ENCODE measurements at places on chromosomes 12 and 14. TPM values are rescaled to one million over a fixed set of nuclear protein-coding genes. Genes with fewer than 3 reads are reported as not detected.

GRCh38 chr14:24895243-24895583, 154.7 kb downstream of the STXBP6 start:
- DNase-seq, result no peak

Gene CFAP251
- total RNA-seq, result 1.7 TPM

Gene SLC35F4
- total RNA-seq, result not detected

Gene P2RX2
- not detected for total RNA-seq

DNA sequence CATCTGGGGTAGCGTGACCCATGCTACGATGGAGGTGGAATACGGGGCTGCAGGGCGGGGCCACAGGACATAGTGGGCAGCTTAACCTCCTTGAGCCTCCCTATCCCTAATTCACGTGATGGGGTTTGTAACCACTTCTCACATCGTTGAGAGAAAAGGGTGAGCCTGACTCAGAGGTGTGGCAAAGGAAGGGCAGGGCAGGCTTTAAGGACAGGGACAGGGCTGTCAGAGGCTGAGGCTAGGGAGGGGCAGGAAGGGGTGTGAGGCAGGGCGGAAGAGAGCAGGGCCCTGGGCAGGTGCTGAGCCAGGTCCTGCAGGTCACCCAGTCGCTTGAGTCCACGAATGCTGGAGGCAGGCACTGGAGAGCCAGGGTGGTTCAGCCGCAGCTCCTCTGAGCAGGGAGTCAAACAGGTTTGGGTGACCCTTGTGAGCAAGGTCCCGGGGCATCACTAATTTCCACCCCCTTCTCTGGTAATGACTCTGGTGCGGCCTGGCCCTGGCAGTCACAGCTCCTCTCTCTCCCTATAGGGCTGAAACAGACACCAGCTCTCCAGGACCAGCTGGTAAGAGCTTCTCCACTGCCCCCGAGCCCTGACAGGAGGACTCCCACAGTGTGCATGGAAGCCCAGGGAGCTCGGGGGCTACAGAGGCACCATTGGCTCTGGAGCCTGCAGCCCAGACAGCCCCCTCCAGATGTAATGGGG, 7.5 kb upstream of the AQP2 start:
- DNase-seq, result no peak

DNA sequence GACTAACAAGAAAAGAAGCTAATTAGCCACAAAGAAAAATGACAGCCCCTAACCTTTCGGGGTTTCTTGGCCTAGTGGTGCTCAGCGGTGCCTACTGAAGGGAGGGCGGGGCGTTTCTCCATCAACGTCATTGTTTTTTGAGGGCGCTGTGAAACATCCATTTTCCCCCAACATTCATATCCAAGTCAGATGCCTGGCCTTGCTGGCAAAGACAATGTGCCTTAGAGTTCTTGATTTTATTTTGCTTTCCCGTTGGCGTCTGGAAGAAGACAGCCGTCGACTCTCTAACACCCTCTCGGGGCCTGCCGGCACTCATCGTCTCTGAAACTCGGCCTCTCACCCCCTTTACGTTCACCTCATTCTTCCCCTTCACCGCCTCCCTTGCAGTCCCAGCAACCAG, 154.5 kb downstream of the PHETA1 start:
- DNase-seq, result no peak

DNA sequence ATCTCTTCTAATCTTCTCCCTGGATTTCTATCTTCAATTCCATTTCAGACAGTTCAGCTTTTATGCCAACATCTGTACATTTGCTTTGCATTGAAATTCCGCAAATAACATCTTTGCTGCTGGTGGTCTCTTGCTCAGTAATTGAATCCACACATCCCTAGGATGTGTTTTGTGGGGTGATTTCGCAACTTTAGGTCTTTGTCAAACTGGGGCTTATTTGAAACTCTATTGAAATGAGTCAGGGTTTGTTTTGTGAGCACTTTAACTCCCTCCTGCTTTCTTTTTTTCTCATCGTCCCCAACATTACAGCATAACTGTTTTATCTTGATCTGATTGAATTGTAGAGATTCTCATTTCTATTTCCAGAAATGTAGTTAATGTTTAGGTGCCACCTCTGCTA, 404.3 kb downstream of the NPAS3 start:
- no peak for DNase-seq

GRCh38 chr14:101495827-101496775, 65.2 kb upstream of the DIO3 start:
- DNase-seq, result no peak

Gene SSTR1
- 1.2 TPM for total RNA-seq

DNA sequence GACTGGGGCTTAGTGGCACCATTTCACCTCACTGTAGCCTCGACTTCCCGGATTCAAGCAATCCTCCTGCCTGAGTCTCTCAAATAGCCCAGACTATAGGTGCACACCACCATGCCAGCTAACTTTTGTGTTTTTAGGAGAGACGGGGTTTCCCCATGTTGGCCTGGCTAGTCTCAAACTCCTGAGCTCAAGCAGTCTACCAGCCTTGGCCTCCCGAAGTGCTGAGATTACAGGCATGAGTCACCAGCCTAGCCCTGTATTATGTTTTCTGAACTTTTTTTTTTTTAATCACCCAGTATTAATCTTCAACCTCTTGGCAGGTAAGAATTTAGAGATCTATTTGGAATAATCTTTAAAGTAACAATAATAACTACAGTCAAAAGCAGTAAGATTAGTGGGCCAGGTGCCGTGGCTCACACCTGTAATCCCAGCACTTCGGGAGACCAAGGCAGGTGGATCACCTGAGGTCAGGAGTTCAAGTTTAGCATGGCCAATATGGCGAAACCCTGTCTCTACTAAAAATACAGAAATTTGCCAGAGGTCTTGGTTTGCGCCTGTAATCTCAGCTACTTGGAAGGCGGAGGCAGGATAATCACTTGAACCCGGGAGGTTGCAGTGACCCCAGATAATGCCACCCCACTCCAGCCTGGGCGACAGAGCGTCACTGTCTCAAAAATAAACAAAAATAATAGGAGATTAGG, 8.6 kb downstream of the NANOG start:
- no peak for DNase-seq

Gene CCDC196
- not detected for total RNA-seq

DNA sequence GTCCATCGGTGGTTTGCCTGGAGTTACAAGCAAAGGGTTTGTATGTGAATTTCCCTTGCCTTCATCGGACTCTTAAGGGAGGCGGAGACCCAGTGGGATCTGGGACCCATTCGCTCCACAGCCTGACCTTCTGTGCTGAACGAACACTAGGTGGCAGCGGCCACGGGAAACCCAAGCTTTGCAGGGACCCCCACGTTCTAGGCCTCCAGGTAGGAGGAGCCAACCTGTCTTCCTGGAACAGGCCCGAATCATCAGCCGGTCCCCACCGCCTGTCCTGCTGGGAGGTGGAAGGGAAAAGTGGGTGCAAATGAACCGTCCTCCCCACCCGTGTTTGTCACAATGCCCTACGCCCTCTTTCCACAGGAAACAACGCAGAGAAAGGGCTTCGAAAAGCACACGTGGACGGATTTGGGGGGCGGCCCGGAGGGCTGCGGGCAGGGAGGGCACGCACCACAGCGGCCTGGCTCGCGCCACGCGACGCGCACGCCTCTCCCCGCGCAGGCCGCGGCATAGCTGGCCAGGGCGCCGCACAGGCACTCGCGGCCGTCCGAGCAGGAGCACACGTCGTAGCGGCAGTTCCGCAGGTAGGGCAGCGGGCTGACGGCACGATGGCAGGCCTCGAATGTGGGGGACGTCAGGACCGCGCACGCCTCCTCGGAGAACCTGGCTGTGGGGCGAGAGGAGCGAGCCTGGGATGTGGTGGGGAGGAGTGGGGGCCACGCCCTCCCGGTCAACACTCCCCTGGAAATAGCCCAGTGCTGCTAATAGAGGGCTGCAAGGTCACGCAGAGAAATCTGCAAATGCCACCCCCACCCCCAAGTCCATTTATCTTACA, 67.8 kb downstream of the VWF start:
- no peak for DNase-seq

- no peak for DNase-seq
Observed at GRCh38 chr14:68104518-68104917, 284.9 kb downstream of the RAD51B start.

GRCh38 chr12:3263282-3263681, 186.1 kb downstream of the TSPAN9 start:
- no peak for DNase-seq

Gene TDRD9
- total RNA-seq, result 0.92 TPM

DNA sequence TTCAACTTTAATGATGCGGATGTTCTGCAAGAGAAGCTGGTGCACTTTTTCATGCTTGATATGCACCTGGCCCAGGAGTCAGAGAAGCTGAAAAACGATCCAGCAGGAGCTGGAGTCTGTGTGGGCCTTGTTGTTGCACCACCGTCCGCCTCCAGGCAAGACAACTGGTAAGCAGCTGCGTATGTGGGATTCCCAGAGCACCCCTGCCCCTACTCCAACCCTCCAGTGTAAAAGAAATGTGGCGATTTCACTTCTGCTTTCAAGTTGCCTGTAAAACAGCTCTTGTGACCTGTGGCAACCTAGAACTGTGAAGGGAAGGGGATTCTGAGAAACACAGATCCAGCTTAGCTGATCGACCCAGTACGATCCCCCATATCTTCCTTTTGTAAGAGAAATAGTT, 154.1 kb upstream of the PELI2 start:
- no peak for DNase-seq

- no peak for DNase-seq
Observed at GRCh38 chr12:28611449-28611848, 421.2 kb downstream of the CCDC91 start.

Gene ADCY6
- 40.6 TPM for total RNA-seq

Gene PRDM4
- total RNA-seq, result 22.2 TPM

Gene HNF1A
- not detected for total RNA-seq

- DNase-seq, result no peak
Observed at GRCh38 chr12:46267825-46268582, 839 bp downstream of the SLC38A1 start.

Gene KCNA5
- total RNA-seq, result not detected

- no peak for DNase-seq
Observed at GRCh38 chr12:62256408-62257096, 3.7 kb upstream of the USP15 start.

Gene LTBP2
- 122 TPM for total RNA-seq

DNA sequence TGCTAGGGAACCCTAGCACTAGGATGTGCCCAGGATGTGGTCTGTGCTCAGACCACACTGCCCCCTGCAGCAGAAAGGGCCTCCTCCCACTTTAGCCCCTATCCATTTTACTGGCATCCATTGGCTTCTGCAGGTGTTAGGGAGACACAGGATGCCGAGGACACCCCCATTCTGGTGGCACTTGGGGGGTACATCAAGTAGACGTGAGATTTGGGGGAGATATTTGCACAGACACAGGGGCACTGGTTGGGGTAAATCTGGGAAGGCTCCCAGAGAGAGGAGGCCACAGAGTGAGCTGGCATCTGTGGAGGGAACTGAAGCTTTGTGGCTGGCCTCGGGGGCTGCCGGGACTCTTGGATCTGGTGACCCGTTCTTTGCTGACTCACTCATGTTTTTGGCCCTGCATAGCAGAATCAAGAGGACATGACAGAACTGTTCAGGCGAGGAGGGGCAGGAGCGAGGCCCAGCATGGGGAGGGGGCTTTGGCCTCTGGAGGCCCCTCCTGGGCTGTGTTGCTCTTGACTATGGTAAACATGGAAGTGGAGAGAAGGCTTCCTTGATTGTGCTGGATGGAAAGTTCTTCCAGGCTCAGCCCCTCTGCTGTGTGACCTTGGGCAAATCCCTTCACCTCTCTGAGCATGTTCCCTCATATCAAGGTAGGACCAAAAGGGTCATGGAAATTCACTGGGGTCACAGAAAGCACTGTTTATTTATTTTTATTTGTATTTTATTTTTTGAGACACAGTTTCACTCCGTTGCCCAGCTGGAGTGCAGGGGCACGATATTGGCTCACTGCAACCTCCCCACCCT, 1.8 kb downstream of the PLBD2 start:
- DNase-seq, result no peak

Gene SLC25A47
- total RNA-seq, result 0.04 TPM

Measured in pulmonary artery endothelial cell (primary cell).